ENCODE measurements at places on chromosomes 4 and X. TPM values are rescaled to one million over a fixed set of nuclear protein-coding genes. Genes with fewer than 3 reads are reported as not detected.

- DNase-seq = no peak
Measured at GRCh38 chrX:155389634-155390033, 7.7 kb downstream of the F8A2 start.

GRCh38 chr4:32789026-32789608, 2068.9 kb downstream of the PCDH7 start:
- peak; percentile 1 for DNase-seq

DNA sequence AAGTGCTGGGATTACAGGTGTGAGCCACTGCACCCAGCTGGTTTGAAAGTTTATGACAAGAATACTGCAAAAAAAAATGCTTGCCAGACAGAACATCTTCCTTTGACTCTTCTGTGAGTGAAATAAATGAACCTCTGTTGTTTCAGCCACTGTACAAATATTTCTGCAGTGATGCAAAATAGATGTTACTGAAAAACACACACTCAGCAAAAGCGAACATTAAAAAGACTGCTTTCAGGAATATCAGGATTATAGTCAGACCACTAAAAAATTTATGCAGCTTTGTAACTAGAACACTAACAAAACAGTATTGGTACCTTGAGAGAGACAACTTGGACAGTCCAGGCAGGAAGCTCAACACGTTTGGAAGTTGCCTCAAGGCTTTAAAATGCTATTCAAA, 16.9 kb upstream of the SEPSECS start:
- no peak for DNase-seq

- DNase-seq = no peak
Measured at GRCh38 chr4:31575504-31575903, 855.3 kb downstream of the PCDH7 start.

DNA sequence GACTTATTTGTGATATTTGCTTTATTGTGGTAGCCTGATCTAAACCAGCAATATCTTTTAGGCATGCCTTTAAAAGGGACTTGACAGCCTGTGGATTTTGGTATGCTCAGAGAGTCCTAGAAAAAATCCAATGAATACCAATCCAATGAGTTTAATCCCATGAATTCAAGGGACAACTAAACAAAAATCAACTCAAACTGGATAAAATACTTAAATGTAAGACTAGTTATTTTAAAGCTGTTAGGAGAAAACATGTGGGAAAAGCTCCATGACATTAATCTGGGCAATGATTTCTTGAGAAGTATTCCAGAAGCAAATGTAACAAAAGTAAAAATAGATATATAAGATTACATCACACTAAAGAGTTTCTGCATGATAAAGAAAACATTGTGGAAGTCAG, 711.5 kb upstream of the PITX2 start:
- no peak for DNase-seq

Gene OTC
- not detected for total RNA-seq

GRCh38 chr4:135418353-135418752, 1216.8 kb upstream of the PABPC4L start:
- DNase-seq = no peak

DNA sequence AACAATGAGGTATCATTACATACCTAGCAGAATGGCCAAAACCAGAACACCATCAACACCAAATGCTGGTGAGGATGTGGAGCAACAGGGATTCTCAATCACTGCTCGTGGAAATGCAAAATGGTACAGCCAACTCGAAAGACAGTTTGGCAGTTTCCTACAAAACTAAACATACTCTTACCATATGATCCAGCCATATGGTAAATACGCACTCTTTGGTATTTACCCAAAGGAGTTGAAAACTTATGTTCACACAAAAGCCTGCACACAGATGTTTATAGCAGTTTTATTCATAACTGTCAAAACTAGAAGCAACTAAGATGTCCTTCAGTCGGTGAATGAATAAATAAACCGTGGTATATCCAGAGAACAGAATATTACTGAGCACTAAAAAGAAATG, 7.8 kb downstream of the CASP3 start:
- DNase-seq = no peak

DNA sequence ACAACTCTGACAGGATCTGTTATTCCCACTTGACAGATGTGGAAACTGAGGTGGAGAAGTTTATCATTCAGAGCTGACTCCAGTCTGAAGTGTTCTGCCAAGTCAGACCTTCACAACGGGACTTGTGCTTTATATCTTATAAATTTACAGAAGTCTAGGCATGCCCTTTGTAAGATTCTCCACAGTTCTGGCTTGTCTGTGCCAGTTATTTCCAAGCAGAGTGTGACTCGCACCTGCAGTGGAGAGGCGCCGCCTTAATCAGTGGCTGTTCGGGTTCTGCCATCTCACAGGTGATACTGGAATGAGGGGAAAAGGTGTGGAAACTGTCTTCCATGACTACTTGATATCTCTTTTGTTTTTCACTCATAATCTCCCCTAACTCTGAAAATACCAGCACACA, 63.2 kb downstream of the CPEB2 start:
- DNase-seq = no peak

Gene ZNF275
- 2.3 TPM for total RNA-seq

DNA sequence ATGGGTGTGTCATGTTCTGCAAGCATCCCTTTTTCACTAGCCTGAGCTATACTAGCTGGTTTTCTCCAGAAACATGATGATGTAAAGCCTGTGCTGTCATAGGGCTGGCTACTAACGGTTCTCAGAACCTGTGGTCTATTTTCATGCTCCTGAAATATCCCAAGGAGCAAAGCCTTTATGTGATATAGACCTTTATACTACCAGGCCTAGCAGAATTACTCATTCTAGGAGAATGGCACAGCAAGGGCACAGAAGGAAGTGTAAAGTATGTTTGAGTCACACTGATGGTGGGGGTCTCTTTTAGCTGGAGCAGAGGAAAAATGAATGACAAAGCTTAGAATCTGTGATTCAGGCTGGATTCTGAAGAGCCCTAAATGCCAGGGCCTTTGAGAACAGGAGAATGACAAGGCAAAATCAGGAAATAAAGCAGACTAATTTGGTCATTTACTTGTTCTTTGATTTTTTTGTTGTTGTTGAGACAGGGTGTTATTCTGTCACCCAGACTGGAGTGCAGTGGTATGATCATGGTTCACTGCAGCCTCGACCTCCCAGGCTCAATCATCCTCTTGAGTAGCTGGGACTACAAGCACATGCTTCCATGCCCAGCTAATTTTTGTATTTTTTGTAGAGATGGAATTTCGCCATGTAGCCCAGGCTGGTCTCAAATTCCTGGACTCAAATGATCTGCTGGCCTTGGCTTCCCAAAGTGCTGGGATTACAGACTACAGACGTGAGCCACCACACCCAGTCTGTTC, 11.8 kb downstream of the TCEAL1 start:
- DNase-seq = no peak

DNA sequence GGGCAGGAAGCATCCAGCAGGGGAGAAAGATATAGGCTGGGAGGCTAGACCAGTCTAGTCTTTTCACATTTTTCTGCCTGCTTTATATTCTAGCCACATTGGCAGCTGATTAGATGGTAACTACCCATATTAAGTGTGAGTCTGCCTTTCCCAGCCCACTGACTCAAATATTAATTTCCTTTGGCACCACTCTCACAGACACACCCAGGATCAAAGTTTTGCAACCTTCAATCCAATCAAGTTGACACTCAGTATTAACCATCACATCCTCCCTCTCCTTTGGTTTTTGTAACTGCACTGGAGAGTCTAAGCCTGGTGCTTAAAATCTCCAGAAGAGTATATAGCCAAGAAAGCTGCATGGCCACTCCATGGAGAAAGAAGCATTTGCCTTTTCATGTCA, 560.4 kb downstream of the GRXCR1 start:
- no peak for DNase-seq

Gene RNF150
- total RNA-seq = 9.1 TPM

DNA sequence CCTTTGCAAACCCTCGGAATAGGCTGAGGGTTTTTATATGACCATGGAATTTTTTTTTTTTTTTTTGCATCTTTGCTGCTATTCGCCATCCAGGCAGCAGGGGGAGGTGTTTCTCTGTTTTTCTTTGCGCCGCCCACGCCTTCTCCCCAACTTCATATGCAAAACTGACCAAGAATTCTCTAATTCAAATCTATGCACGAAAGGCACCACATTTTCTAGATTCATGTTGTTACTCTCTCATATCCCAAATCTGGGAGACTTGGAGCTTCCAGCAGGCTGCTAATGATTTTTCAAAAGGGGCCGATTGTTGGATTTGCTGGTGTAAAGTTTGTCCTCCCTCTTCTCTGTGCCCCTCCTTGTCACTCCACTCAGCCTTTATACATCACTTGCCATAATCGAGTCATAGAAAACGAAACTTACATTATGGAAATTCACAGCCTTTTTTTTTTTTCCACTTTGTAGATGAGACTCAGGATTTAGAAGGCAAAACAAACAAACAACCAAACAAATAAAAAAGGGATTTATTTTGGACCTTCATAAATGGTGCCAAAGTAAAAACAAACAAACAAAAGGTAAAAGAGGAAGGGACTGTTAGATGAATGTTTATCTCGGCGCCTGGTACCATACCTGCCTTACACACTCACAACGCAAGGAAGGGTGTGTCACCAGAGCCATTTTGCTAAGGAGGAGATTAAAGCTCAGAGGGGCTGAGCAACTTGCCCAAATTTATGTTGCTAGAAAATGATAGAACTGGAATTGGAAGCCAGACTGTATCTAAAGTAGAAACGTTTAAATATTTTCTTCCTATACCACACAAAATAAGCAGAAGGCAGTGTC, 29.3 kb upstream of the BOD1L1 start:
- no peak for DNase-seq

Gene MAMLD1
- total RNA-seq = 0.43 TPM

DNA sequence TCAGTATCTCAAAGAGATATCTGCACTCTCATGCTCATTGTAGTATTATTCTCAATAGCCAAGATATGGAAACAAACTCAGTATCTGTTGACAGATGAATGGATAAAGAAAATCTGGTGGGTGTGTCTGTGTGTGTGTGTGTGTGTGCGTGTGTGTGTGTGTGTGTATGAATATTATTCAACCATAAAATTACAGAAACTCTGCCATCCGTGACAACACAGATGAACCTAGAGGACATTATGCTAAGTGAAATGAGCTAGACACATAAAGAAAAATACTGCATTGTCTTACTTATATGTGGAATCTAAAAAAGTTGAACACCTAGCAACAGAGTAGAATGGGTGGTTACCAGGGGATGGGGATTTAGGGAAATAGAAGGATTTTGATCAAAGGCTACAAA, 13.2 kb downstream of the XKRX start:
- DNase-seq = no peak

Gene NIPAL1
- total RNA-seq = 0.13 TPM

Gene VSIG4
- not detected for total RNA-seq

DNA sequence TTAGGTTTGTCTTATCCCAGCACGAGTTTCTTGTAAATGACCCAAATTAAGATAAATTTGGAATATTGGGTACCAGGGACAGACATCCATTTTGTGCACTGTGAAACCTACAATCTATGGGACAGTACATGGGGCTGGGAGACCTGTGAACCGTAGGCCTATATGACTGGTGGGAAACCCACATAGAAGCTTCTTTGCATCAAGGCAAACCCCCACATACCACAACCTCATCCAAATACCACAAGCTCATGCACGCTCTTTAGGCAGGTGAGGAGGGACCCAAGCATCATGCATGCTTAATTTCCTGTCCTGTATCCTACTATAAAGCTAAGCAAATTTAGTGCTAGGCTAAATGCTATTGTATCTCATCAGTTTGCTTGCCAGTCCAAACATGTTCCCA, 47.8 kb downstream of the NIPAL1 start:
- DNase-seq = no peak

DNA sequence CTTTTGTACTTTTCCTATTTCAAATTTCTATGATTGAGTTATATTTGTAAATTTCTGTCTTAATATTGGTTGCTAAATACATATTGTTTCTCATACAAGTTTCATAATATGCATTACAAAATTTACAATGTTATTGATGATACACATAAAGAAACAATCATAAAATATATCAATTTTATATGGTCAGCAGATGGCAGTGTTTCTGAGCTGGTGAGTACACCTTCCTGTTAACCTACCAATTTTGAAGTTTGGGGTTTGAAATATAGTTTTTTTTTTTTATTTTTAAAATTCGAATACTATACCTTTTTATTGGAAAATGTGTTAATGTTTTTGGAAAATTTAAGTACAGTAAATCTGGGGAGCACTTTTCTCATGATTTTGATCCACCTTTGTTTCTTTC, 1953.1 kb upstream of the ADGRL3 start:
- DNase-seq = no peak

DNA sequence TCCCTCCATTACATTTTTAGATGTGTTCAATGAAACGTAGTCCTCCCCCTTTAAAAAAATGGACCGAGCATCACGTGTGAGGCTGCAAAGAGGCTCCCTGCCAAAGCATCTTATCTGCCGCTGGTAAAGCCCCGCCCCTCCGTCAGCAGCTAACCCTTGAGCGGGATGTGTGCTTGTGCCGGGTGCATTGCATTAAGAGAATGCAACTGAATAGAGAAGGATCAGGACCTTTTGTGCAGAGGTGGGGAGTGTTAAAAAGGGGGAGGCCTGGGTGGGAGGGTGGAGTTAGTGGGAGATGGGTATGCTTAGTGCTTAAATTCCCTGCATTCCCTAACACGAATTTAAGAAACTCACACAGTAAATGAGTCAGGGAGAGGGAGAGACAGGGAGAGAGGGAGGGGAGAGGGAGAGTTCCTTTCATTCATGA, 66.0 kb downstream of the TBL1X start:
- peak; percentile 69 for DNase-seq

Gene AREG
- total RNA-seq = not detected

Gene MGARP
- total RNA-seq = 105 TPM

Gene HGFAC
- total RNA-seq = not detected

- DNase-seq = no peak
Measured at GRCh38 chr4:113539408-113539807, 222.1 kb downstream of the CAMK2D start.

GRCh38 chrX:69120476-69120875, 44.8 kb downstream of the PJA1 start:
- DNase-seq = no peak

DNA sequence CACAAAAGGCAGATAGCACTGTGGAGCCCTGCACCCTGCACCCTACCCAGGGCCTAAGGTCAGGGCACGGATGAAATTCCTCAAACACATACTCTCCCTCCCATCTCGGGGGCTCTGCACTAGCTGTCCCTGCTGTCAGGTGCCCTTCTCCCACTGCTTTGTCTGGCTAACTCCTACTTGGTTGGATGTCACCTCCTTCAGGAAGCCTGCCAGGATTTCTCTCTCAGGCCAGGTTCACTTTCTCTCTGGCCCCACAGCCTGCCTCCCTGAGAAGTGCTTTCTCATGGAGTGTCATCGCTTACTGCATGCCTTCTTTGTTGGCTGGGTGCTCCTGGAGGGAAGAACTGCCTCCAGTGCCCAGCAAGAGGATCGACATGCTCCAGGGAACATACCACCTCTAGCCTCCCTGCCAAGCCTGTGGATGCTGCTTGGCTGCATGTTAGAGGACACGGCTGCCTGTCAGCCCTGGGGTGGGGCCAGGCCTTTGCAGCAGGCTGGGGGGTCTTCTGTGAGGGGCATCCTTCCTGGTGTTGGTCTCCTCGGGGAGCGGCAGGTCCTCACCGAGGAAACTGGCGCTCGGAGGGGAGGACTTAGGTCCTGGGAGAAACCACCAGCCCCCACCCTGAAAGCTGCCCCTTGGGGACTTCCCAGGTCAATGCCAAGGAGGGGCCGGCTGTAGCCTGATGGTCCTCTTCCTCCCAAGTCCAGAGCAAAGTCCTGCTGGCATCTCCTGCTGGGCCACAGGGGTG, 15.0 kb downstream of the ABLIM2 start:
- no peak for DNase-seq

- DNase-seq = no peak
Measured at GRCh38 chr4:31715302-31715701, 995.1 kb downstream of the PCDH7 start.

Gene KIT
- 0.03 TPM for total RNA-seq

Measured in MG63 (cell line).